ENCODE measurements at places on chromosomes 6 and 20.

GRCh38 chr6:32369660-32370059 is 2.0 kb downstream of the TSBP1 start:
- DNase-seq: peak; percentile 89

- no peak for DNase-seq
Measured at GRCh38 chr6:44176130-44176761, 17.6 kb downstream of the CAPN11 start.

DNA sequence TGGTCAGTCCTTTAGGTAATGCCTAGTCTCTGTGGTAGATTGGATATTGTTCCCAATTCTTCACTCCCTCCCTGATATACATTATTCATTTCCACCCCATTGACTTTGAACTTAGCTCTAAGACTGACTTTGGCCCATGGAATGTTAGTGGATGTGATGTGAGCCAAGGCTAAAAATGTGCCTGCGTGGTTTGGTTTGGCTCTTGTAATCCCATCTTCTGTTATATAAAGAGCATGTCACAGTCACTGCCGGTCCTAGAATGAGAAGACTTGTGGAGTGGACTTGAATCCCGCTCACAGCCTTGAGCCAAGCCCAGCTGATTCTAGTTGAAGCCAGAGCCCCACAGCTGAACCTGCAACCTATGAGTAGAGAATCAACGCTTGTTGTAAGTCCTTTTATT is 23.6 kb upstream of the DNAAF9 start:
- DNase-seq: no peak

DNA sequence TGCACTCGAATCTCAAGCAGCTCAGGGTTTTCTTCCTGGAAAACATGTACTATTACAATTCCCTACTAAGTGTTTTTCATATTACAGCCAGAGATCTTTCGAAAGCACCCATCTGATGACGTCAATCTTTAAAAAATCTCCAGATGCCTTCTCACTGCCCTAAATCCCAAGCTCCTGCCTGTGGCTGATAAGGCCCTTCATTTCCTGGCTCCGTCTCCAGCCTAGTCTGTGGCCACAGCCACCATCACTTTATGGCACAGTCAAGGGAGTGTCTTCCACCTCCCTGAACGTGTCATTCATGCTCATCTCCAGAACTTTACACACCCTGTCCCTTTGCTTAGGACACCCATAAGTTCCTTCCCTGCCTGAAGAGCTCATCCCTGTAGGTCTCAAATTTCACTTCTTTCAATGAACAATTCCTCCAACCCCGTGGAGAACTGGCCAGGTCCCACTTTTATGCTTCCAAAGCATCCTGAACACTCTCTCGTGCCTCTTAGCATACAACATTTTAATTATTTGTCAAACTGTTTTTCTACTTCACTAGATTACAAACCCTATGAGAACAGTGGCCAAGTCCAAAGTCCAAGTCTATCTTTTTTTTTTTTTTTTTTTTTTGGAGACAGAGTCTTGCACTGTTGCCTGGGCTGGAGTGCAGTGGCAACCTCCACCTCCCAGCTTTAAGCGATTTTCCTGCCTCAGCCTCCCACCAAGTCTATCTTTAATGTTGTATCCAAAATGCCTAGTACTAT is 106.1 kb upstream of the AGPAT4 start:
- no peak for DNase-seq

DNA sequence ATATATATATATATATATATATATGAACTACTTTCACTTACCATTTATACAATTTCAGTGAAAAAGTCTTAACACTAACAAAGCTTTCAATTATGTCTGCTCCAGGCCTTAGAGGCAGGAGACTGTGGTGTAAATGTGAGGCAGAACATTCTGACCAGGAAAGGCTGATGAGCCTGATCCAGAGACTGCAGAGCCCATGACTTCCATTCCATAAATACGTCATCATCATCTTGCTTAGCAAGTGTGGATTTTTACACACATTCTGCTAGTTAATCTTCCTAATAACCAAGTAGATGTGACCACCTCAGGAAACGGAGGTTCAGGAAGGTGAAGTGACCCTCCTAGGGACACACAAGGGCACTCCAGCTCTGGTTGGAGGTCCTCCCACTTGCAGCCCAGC is 14.9 kb downstream of the TRERF1 start:
- no peak for DNase-seq

GRCh38 chr6:71982389-71982788 is 96.0 kb downstream of the RIMS1 start:
- peak; percentile 3 for DNase-seq

DNA sequence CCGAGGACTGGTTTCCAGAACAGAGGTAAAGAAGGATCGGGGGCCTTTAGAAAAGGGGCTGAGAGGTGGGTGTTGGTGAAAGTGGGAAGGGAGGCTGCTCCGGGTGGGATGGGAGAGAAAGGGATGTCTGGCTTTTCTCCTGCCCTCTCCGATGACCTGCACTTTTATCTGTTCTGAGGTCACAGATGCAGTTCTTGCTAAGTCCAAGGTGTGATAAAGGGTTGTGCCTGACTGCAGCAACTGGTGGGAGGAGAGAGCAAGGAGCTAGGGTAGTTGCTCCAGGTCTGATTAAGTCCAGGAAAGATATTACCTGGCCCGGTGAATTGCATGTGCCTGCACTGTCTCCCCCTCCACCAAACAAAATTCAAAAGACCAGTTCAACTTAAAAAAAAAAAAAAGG is 145.6 kb upstream of the SOX4 start:
- DNase-seq: no peak

GRCh38 chr6:68615938-68616337 is 19.1 kb upstream of the ADGRB3 start:
- no peak for DNase-seq

- no peak for DNase-seq
Measured at GRCh38 chr20:15171016-15171415, 833.6 kb upstream of the FLRT3 start.

DNA sequence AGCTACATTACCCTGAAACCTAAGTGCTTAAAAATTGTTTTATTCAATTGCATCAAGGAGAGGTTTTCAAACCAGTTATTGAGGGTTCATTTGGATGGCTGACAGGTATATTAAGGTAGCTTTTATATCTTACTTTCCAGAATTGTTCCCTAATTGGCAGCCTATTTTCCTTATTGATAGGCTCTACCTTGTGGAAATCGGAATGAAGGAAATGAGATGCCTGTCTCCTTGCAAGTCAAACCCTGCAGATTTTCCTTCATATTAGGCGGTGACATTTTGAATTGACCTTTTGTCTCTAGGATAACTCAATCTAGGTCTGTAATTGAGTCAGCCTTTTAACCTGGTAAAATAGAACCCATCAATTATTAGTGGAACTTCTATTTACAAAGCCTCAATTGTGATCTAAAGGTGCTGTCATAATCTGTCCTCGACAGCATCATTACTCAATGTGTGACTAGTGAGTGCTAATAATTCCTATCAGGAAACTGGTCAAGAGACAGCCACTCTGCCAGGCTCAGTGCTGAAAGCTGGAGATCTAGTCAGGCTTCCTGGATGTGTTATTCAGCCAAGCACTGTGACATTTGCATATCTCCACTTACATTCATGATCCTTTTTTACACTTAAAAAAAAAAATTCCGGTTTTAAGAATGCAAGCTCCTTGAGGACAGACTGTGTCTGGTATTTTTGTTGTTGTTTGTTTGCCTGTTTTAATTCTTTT is 20.1 kb downstream of the OPRM1 start:
- DNase-seq: no peak

DNA sequence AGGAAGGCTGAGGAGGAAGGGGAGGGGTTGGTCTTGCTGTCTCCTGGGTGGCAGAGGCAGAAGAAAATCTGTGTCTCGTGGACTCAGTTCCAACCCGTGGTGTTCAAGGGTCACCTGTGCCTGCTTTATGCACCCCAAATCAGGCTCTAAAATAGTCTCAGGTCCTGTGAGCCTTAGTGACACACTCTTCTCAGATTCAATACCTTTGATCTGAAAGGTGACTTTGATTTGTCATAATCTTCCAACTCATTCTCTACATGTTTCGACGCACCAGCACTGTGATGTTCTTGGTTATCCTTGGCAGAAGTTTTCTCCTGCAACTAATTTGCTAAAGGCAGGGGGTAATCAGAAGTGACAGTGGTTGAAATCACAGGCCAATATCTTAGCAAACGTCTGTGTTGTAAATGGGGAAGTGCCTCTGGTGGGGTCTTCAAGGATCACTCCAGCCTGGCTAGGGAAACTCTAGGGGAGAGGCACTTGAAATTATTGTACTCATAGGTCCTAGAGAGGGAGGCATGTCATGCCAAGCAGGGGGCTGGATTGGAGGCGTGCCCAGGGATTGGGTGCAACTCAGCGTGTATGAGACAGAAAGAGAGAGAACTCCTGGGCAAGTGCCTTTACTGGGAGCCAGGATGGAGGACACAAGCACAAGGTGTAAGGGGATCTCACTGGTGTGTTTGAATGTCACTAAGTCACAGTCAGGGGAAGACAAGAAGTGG is 19.0 kb upstream of the PRND start:
- DNase-seq: peak; percentile 46

- DNase-seq: no peak
Measured at GRCh38 chr6:72675396-72675795, 53.5 kb downstream of the KCNQ5 start.

GRCh38 chr6:36844232-36845170 is 5.3 kb upstream of the CPNE5 start:
- DNase-seq: no peak

DNA sequence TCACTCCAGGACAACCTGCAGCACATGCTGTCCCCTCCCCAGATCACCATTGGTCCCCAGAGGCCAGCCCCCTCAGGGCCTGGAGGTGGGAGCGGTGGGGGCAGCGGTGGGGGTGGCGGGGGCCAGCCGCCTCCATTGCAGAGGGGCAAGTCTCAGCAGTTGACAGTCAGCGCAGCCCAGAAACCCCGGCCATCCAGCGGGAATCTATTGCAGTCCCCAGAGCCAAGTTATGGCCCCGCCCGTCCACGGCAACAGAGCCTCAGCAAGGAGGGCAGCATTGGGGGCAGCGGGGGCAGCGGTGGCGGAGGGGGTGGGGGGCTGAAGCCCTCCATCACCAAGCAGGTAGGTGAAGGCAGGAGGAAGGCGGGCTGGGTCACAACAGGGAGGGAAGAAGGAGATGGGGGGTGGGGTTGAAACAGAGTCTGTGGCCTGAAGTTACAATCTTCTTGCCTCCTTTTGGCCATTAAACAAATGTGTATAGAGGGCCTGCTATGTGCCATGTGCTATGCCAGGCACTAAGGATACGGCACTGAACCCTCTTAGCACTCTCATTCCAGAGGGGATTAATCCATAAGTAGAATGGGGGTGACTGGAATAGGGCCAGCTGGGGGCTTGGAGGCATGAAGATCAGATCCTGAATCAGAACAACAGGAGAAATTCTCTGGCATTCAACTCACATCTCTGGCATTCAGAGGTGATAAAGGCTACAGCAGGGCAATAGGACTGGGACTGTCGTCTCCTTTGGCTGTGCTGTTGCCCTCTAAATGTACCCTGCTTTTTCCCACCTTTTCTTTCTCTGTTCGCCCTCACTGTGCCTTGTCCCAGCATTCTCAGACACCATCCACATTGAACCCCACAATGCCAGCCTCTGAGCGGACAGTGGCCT is 10.5 kb upstream of the ZBTB9 start:
- no peak for DNase-seq

DNA sequence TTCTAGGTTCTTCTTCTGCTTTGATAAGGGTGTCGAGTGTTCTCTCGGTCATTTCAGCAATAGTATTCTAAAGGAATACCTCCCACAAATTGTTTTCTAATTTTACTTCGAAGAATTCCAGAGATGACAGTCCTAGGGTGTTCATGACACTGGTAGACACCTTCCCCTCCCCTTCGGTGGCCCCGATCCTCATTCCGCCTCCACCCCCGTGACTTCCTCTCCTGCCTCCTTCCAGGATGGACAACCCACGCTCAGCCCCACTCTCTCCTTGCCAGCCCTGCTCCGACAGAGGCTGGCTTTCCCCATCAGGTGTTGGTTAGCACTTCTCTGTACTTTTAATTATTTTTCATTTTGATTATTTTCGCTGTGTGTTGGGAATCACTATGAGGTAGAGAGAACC is 254.8 kb upstream of the QKI start:
- DNase-seq: no peak

All from mammary epithelial cell (primary cell).